Daoy (cell line): ENCODE measurements at places on chromosomes 3 and 15. TPM values are rescaled to one million over a fixed set of nuclear protein-coding genes. Genes with fewer than 3 reads are reported as not detected.
A peak's percentile ranks its signal among the peaks of the same experiment; 100 is the strongest.

Gene CHRNB4
- total RNA-seq, result 0.06 TPM in 1 of 2 replicates, not detected in the other

Gene TMEM212
- not detected in 2 replicates for total RNA-seq

Gene COL7A1
- total RNA-seq, result 107 and 154 TPM in 2 replicates

Gene GOLGA8B
- total RNA-seq, result 19.9 and 22.6 TPM in 2 replicates

Gene P3H2
- total RNA-seq, result 28.2 and 49.8 TPM in 2 replicates

Gene COL8A1
- 4.7 and 5.2 TPM in 2 replicates for total RNA-seq

Gene PRRT3
- 0.46 and 0.57 TPM in 2 replicates for total RNA-seq

Gene EFCC1
- not detected in 2 replicates for total RNA-seq

Gene C2CD4B
- not detected in 2 replicates for total RNA-seq

Gene LDHAL6B
- not detected in 2 replicates for total RNA-seq

DNA sequence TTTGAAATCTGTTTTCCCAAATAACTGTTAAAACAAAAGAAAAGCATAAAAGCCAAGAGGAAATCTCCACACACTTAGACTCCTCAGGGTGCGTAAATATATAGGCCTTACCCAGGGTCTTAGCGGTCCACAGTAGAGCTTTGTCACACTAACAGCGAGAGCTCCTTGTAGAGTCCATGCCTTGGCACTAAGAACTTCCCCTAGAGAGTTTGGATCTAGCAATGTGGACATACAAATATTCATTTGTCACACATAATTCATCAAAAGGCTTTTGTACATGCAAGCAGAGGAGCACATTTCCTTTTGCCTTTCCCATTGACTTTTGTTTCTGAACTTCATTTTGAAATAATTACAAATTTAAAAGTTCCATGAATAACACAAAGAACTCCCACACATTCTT is 11.0 kb upstream of the SLMAP start:
- no peak for DNase-seq

DNA sequence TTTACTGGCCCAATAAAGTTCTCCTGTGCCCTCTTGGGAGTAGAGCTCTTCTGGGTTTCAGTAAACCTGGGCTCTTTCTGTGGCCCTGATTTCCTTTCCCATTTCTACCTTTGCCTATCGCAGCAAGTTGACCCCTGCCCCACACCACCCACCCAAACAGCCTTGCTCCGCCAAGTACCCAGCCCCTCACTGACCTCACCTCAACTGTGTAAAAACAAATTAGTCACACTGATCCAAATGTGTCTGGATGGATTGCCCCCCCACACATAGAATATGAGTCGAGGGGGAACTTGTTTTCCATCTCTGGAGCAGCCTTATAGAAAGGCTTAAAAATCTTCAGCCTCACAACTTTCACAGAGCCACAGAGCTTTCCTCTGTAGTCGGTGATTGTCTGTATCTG is 28.6 kb upstream of the VEPH1 start:
- DNase-seq, result peak; percentile 63

GRCh38 chr3:25542492-25543039 is 114.5 kb downstream of the RARB start:
- DNase-seq, result no peak

GRCh38 chr3:150434234-150434633 is 26.1 kb downstream of the TSC22D2 start:
- DNase-seq, result no peak

DNA sequence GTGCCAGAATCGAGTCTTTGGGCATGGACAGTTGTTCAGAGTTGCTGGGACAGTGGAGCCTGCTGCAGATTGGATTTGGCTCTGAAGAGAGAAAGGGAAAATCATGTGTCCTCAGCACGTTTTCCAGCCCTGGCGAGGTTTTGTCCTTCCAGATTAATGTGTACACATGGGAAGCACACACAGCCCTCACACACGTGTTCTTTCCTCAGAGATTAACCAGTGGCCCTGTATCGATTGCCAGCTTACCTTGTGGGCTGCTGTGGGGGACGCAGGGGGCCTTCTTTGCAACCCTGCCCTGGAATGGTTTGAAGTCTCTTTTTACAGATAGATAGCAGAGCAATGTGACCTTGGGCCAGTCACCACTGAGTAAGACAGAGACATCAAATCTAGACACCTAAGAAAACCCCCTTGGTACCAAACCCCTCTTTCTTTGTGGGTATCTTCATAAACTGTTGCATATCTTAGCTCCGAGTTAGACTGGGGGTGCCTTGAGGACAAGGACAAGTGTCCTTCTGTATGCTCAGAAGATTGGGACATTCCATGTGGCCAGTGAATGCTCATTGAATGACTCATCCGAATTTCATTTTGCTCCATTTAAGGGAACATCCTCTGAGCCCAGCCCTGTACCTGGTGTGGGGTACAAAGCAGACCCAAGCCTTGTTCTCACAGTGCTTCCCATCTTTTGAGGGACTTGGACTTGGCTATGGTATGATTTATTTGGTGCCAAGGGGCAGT is 48.0 kb downstream of the SMAD6 start:
- DNase-seq, result no peak

- no peak for DNase-seq
Observed at GRCh38 chr15:55915876-55916567, 77.4 kb downstream of the NEDD4 start.

- no peak for DNase-seq
Observed at GRCh38 chr3:44469914-44470313, 7.6 kb downstream of the ZNF445 start.

DNA sequence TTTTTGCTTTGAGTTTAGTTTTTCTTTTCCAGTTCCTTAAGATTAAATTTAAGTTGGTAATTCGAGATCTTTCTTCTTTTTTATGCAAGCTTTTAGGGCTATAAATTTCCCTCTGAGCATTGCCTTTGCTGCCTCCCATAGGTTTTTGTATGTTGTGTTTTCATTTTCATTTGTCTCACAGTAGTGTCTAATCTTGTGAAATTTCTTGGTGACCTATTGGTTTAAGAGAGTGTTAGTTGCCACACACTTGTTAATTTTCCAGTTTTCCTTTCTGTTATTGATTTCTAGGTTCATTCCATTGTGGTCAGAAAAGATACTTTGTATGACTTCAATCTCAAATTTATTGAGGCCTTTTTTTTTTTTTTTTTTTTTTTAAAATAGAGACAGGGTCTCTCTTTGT is 18.3 kb upstream of the IL20RB start:
- DNase-seq, result no peak

GRCh38 chr15:99239545-99240198 is 9.7 kb downstream of the TTC23 start:
- DNase-seq, result peak; percentile 54

- DNase-seq, result peak; percentile 45
Observed at GRCh38 chr3:123618768-123619484, 34.1 kb upstream of the HACD2 start.

DNA sequence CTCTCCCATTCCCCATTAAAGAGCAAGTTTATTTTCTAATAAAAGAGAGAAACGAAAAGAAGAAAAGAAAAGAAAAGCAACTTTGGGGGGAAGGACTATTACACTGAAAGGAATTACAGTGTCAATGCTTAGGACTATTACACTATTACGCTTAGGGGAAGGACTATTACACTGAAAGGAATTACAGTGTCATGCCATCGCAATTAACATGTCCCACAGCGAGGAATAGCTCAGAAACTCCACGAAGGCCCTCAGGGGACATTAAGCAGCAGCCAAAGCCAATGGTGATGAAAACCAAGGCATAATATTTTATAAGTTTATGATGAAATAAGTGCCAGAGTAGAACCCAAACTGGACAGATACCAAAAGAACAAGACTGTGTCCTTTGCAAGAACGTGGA is 22.1 kb upstream of the DET1 start:
- no peak for DNase-seq

GRCh38 chr3:9146367-9147071 is 102.9 kb downstream of the SRGAP3 start:
- no peak for DNase-seq

DNA sequence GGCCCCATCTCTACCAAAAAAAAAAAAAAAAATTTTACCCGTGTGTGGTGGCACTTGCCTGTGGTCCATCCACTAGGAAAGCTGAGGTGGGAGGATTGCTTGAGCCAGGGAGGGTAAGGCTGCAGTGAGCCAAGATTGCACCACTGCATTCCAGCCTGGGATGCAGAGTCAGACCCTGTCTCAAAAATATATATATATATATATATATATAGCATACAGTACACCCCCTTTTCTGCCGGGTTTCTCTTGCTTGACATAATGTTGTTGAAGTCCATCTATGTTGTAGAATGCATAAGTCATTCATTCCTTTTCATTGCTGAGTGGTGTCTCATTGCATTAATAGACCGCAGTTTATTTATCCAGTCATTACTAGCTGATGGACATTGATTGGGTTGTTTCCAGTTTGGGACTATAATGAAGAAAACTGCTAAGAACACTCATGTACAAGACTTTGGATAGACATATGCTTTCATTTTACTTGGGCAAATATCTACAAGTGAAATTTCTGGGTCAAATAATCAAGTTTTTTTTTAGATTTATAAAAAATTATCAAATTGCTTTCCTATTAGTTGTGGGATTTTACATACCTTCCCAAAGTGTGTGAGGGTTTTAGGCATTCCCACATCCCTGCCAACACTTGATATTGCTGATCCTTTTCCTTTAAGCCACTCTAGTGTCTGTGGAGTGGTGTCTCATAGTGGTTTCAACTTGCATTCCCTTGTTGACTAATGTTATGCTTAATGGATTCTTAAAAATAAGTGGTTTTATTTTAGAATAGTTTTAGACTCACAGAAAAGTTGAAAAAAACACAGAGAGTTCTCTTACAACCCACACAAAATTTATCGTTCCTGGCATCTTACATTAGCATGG is 2.1 kb upstream of the PRR20G start:
- no peak for DNase-seq

DNA sequence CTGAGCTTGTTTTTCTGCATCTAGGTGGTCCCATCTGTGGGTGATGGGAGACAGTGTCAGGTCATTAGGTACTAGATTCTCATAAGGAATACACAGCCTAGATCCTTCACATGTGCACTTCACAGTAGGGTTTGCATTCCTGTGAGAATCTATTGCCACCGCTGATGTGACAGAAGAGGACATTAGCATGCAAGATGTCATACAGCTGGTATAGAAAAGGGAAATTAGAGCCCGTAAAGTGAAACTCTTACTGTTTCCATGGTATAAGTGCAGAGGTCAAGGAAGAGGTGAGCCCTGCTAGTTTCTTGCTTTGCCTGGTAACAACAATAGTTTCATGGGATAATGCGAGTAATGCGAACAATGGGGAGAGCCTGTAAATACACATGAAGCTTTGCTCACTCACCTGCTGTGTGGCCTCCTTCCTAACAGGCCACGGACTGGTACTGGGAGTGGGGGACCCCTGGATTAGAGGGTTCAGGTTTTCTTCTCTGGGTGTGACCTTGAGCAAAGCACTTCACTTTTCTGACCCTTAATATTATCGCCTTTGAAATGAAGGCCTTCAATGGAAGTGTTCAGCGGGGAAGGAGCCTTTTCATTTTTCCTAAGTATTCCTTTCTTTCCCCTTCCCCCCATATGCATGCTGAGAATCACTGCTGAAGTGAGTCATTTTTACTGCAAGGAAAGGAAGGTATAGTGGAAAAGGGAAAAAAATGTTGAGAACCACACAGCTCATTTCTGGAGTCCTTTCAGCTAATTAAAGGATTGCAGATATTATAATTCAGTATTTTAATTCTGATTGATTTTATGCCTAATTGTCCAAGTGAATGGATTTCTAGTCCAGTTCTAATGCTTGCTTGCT is 286.4 kb downstream of the UBE2E2 start:
- DNase-seq, result no peak

DNA sequence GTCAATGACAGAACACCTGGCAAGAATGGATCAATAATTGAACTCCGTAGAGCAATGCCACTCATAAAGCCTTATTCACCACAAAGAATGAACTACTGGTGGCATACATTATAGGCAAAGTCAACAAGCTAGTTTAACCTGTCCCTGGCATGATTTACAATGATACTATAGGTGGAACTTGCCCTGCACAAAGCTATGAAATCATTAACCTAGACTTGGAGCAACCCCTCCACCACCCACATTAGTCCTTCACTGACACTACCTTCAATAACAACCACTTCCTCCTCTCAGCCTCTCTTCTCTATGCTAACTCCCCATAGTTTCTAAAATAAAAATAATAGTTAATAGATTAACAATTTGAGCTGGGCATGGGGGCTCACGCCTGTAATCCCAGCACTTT is 54.4 kb downstream of the ACAP2 start:
- DNase-seq, result no peak

DNA sequence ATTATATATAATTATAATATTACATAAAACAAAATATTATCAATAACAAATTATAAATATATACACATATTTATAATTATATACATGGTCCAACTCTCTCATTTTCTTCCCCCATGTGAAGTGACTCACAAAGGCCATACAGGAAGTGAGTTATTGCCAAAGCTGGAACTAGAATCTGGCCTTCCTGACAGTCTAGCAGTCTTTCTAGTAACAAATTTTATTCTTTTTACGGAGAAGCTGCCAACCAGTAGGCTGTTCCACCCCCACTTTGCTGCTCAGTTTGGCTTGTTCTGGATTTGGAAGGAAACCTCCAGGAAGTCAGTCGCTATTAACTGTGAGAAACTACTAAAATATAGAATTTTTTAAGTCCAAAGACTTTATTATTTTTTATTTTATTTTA is 79.6 kb downstream of the DHX36 start:
- peak; percentile 24 for DNase-seq

GRCh38 chr3:111517801-111518200 is 24.2 kb upstream of the CD96 start:
- DNase-seq, result no peak

DNA sequence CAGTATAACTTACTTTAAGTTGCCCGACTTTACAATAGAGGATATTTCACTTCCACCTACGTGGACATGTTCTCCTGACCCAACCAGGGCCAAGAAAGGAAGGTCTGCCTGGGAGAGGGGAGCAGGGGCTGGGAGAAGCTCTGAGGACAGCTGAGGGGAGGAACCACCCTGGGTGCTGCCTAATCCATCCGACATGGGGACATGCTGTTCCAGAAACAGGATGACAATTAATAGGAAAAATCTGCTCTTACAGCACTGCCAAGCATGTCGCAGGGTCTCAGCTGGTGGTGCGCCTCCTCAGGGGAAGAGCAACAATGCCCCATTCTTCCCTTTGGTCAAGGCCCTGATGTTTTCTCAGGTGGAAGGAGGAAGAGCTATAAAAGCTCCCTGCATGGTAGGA is 132.3 kb downstream of the NTRK3 start:
- DNase-seq, result no peak

- peak; percentile 10 for DNase-seq
Observed at GRCh38 chr15:87916208-87916607, 340.3 kb downstream of the NTRK3 start.
